ENCODE measurements at places on chromosomes 11 and 22.

DNA sequence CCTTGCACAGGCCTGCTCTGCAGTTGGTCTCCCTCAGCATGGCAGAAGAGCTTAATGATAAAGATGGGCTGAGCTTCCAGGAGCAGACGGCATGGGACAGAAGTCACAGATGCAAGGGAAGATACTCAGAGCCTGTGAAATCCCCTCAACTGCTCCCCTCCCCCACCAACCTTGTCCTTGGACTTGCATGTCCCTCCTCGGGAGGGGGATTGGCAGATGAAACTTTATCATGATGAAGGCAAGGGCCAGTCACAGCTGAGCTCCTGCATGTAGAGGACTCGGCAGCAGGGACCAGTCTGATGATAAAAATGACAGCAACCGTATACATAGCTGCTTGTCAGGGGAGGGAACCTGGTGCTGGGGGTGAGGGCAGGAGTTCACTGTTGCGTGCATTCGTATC, 6.8 kb upstream of the SLC22A8 start:
- no peak for ATAC-seq

GRCh38 chr22:23395530-23396361, 184.3 kb downstream of the IGLL1 start:
- no peak for ATAC-seq

- ATAC-seq = peak; percentile 74
Measured at GRCh38 chr22:23704829-23705228, 14.0 kb downstream of the RGL4 start.

DNA sequence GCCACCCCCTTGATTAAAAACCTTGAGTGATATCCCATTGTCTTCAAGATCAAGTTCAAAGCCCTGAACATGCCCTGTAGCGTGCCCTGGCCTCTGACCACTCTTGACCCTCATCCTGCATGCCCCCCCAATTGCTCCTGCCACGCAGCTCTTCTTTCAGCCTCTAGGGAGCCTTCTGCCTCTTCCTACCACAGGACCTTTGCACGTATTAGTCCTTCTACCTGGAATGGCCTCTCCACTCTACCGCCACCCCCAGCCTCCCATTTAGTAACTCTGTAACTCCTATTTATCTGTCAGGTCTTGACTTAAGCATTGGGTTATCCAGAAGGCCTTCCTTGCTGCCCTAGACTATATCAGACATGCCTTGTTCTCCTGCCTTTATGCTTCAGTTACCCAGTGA, 203.6 kb downstream of the TRIM29 start:
- ATAC-seq = no peak

DNA sequence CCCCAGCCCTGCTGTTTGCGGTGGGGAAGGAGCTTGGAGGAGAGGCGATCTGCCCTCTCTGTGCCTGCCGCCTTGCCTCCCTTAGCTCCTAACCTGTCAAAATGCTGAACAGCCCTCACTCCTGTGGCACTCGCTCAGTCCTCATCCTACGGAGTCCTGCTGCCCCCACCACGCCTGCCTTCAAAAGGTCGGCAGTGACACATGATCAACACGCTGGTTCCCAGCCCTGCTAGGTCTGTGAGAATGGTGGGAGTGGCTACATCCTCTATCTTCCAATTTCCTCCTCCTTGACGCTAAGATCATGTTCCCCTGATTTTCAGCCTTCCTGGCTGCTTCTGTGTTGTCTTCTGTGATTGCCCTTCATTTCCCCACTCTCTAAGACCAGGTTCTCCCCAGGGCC, 120.2 kb upstream of the TBCEL start:
- ATAC-seq = no peak

DNA sequence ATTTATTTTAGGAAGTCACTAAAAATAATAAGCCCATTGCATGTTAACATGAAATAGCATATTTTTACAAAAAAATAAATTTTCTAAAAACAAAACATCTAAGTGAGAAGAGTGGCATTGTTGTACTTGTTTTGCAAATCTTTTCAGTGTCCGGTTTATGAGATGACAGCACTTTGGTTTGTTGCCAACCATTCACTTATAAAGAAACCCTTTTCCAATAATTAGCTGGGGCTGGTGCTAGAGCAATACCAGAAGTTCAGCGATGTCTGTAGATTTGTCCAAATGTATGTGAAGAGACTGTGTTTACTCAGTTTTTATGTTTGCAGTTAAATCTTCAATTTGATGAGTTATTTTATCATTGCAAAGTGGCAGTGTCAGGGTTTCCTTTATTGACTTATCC, 22.1 kb upstream of the KRTAP5-7 start:
- ATAC-seq = no peak

- ATAC-seq = no peak
Measured at GRCh38 chr11:130202818-130203689, 43.5 kb downstream of the ST14 start.

DNA sequence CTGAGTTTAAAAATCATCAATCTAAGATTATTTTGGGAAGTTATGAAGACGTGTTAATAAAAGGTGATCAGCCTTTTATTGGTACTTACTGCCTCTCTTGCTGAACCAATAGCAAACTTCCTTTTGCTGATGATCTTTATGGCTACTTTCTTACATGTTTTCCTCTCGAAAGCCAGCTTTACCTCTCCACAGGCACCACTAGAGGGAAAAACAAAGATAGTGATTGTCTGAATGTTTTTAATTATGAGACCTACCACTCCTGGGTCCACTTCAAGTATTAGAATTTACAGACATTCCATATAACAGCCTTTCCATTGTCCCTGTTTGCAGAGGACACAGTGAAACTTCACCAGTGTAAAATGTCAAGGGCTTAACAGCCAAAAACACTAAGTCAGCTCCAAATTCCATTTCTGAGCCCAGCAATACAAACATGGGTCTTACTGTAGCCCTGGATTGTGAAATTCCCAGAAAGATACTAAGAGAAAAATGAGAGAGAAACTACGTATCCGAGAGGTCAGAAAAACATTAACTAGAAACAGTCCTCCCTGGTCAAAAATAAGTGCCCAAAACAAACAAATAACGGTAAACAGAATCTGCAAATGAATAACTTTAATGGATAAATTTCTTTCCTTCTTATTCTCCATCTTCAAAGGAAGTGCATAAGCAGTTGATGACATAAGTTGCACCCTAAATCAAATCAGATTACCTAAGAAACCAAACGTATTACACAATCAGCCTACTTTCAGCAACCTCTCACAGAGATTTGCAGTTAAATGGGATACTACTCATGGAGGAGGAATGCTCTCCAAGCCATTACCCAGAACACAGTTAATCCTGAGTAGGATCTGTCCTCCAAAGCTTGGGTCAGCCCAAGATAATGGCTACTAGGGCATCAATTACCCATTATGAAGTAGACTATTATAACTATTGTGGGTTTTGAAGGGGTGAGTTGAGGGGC, 29.5 kb downstream of the CHEK2 start:
- ATAC-seq = no peak

DNA sequence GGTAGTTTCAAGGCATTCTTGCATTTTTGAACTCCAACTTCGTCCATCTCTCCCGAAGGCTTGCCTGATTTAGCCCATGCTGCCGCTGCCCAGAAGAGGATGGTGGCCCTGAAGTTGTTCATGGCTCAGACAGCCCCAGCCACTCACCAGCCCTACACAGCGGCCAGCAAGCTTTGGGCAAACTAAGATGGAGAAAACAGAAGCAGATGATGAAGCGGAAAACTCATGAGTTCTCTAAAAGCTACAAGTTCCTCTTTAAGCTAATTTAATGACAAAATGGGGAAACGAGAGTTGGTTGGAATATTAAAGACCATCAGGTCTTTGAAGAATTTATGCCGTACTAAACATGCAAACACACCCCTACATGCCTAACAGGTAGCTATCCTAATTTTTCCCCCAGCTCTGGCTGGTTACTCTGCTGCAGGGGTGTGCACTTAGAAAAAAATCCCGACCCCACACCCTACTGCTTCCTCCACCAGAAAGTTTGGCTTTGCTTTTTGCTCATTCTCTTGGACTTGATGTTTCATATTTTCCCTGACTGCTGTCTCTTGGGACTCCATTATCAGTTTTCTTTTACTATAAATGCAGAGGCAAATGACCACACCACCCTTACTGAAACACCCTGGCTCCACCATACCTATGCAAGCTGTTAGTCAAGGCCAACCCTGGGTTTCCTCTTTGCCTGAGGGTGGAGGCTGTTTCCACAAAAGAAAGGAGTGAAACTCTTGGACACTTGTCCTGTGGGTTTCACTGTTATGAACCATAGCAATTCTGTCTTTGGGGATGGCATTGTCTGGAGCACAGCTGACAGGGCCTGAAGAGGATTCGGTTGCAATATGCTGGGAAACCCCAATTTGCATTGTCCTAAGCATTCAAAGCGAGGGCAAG, at the start of gene MPEG1:
MPEG1 (minus strand) TSS at position 184 of the 888 bp plus-strand sequence; CDS start at position 122, 62 bp downstream.
- no peak for ATAC-seq

- no peak for ATAC-seq
Measured at GRCh38 chr11:103924166-103925013, 112.0 kb upstream of the DDI1 start.

GRCh38 chr11:105158436-105158835, 18.9 kb upstream of the CARD18 start:
- no peak for ATAC-seq

GRCh38 chr22:36326178-36327161, 61.3 kb downstream of the MYH9 start:
- no peak for ATAC-seq

GRCh38 chr11:116563028-116563711, 209.6 kb downstream of the BUD13 start:
- ATAC-seq = no peak

DNA sequence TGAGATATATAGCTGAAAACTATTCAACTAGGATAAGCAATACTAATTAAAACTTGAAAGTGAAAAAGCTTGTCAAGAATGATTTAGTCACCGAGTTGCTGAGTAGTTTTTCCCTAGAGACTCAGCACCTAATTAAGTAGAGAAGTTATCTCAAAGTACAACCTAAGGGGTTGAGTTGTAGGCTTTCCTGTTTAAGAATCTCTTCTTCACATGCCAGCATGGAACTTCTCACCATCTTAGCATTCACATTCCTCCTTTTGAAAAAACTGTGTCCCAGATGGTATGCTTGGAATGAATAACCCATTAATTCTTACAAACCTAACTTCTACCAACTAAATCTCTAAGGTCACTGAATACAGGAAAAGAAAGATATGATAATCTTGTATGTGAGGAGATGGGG, 303.3 kb upstream of the ZC3H12C start:
- ATAC-seq = no peak

DNA sequence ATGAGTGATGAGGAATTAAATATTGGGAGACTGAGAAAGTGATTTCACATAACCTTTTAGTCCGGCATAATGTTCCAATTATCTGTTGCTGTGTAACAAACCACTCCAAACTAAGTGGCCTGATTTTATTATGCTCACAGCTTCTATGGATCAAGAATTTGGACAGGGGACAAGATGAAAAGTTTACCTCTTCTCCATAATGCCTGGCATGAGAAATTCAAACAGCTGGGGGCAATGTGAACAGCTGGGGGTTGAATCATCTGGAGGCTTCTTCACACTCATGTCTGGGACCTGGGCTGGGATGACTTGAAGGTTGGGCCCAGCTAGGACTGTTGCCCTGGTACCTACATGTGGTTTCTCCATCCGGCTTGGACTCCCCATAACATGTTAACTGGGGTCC, 99.4 kb upstream of the DRD2 start:
- ATAC-seq = no peak

DNA sequence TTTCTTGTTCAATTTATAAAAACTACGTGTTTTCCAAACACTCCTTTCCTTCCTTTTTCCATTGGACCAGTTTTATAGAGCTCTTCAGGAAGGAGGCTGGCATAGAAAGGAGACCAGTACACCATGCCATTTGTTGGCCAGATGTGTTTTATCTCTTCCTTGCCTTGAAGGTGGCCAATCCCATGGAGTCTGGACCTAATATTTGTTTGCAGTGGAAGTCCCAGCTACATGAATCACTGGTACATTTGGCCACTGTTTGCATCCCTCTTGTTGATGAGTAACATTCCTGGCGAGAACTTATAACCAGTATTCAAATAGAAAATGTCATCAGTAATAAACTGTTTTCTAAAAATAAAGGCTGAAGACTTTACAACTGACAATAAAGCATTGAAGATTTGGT, 110.2 kb downstream of the ANO3 start:
- ATAC-seq = no peak

GRCh38 chr11:9015677-9016076, 11.9 kb upstream of the NRIP3 start:
- peak; percentile 73 for ATAC-seq

DNA sequence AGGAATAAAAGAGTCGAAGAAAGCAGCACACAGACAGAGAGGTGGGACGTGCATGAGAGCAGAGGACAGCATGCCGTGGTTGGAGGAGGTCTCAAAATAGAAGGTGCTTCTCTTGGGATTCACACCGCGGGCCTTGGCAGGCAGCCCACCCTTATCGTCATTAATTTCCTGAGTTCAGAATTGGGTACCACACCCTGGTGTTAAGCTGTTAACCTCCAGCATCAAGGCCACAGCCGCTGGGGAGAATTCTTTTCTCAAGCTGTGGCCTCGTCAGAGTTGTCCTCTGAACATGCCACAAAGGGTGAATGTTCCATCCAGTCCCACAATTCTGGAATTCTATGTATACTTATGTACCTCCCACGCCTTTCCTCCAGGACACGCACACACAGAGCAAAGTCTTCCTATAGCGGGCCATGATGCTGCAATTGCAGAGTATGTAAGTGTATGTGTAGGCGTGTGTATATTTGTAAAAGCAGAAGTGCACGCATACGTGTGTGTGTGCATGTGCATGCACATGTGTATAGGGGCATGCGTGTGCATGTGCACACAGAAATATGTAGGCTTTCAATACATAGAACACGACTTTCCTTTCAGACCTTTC, 39.0 kb downstream of the ADAMTS8 start:
- no peak for ATAC-seq

GRCh38 chr22:35524966-35525686, 15.5 kb upstream of the RASD2 start:
- ATAC-seq = no peak

DNA sequence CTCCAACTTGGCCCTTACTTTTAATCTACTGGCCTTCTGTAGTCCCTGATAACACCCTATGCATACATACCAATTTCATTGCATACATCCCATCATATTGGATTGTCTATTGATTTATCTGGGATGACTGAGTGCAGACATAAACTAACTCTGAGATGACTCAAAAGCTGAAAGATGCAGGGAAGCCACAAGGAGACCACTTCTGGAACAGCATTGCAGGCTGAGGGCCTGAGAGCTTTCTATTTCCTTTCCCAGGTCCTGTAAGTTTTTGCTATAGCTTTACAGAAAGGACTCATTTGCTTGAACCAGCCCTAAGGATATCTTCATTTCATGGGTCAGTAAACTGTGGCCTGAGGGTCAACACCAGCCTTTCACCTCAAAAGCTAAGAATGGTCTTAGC, 15.1 kb upstream of the SPON1 start:
- no peak for ATAC-seq

- ATAC-seq = no peak
Measured at GRCh38 chr11:120520091-120520822, 8.7 kb downstream of the GRIK4 start.
